ENCODE measurements at places on chromosomes 5 and 9.

- DNase-seq: no peak
These were observed 174.4 kb downstream of the HSPA4 start for GRCh38 chr5:133226186-133226585.

DNA sequence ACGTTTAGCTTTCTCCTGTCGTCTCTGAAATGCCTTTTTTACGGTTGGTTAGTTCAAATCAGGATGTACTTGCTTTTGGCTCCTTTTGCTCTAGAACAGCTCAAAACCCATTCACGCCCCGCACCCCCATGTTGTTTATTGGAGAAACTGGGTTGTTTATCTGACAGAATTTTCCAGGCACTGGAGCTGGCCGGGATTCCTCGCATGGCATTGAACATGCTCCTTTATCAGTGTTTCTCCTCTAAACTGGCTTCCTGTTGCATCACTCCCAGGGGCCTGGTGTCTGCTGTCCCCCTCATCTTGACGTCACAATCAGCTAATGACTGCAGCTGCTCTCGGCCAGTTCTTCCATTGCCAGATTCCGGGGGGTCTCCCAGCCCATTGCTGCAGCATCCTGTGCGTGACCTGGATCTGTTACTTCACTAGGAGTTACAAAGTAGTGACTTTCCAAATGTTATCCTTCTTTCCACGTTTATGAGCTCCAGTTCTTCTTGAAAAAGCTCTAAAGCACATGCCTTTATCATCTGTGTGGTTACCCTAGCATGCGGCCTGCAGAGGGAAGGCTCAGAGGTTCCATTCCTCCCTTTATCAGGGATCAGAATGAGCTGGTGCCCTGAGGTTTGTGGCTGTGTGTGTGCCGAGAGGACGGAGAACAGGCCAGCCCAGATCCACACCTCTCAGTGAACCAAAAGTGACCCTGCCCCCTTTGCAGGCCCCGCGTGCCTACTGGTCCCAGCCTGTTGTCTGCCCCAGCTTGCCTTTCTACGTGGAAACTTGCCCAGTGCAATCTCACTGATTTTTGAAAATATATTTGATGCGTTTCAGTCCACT is 27.5 kb downstream of the FAM163B start:
- DNase-seq: no peak

- no peak for DNase-seq
These were observed 77.9 kb upstream of the DAB2 start for GRCh38 chr5:39502704-39503103.

DNA sequence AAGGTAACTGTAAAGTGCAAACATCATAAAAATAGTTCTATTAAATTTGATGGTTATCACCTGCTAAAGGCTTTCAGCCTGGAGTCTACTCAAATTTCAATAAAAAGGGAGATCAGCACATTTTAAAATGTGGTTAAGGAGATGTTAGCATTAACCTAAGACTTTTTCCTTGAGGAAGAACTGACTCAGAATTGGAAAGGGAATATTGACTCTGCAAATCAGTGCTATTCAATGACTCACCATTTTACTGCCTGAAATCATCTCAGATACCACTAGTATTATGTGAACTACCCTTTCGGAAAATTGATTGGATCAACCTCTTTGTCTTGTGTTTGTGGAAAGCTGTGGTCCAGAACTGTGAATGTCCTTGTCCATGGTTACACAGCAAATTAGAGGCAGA is 113.3 kb downstream of the ADRB2 start:
- DNase-seq: no peak

DNA sequence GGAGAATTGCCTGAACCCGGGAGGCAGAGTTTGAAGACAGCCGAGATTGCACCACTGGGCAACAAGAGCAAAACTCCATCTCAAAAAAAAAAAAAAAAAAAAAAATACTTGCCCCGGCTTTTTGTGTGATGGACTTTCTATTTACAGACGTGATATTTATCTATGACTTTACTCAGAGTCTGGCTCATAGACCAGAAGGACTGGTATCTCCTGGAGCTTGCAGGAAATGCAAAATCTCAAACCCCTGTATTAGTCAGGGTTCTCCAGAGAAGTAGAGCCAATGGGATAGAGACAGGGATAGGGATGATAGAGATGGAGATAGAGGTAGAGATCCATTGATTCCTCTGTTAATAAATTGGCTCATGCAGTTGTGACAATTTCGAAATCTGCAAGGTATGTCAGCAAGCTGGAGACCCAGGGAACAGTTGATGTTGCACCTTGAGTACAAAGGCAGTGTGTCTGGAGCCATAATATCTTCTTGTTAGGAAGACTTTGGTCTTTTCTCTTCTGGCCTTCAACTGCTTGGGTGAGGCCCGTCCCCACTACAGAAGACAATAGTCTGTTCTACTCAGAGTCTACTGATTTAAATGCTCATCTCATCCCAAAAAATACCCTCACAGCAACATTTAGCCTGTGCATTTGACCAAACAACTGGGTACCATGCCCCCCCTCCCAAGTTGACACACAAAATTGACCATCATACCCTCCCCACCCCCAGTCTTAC is 195.4 kb upstream of the MSX2 start:
- no peak for DNase-seq

DNA sequence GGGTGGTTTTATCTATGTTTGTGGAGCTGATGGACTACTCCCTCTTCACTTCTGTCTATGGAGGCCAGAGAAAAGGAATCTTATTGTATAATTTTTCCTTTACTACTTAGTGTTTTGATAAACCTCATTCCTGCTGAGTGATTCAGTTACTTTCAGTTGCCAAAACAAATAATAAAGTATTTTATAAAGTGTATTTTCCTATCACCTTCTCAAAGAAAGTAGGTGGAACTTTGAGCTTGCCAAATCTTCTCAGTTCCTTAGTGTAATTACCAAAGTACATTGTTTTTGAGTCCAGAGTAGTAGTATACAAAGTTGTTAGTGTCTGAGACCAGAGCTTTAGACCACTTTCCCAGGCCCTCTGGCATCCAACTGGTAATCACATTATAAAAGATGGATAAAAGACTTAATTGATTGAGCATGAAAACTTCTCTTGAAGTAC is 13.5 kb downstream of the RABGAP1 start:
- DNase-seq: no peak

GRCh38 chr5:172806897-172807672 is 27.0 kb upstream of the ERGIC1 start:
- DNase-seq: peak; percentile 95

DNA sequence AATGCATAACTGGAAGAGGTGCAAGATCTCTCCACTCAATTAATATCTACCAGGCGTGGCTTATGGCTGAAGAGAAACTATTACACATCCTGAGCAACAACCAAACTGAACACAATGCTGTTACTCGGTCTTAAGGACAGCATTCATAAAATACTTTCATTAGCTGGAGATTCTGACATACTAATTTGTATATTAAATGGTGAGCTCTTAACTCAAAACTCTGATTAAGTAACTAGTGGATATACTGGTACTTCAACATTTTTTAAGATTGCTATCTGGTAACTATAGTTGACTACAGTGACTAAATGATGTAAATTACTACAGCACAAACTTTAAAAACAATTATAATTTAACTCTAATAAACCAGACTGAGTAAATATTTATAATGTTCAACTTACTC is 15.8 kb downstream of the ZDHHC21 start:
- DNase-seq: no peak

DNA sequence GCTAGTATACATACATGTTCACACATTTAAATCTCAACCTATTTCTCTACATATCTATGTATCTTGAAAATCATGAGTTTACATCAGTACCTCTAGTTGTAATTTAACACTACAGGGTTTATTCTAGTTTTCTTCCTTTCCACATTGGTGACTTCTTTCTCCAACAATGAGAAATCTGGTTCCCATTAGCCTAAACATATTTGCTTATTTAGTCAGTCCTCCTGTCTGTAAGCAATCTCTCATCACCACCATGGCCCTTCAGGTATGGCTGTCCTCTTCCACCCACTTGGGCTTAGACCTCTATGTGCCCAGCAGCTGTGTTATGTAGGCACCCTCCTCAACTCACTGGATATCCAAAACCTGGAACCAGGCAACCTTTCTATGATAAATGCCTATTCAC is 8.0 kb upstream of the SPATA31D1 start:
- no peak for DNase-seq

DNA sequence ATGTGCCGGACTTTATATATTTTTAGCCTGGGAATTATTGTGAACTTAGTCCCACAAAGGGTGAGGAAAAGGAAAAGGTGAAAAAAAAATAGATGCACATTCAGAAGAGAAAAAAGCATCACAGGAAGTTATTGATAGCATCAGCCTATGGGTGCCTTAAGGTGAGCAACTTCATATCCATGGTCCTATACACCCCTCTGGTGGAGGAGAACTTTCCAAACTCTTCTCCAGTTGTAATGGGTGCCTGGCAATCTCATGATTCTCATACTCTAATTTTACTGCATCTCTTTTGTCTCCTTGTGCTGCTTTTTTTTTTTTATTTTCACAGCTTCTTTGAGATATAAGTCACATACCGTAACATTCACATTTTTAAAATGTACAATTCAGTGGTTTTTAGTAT is 107.4 kb downstream of the JAKMIP2 start:
- no peak for DNase-seq

DNA sequence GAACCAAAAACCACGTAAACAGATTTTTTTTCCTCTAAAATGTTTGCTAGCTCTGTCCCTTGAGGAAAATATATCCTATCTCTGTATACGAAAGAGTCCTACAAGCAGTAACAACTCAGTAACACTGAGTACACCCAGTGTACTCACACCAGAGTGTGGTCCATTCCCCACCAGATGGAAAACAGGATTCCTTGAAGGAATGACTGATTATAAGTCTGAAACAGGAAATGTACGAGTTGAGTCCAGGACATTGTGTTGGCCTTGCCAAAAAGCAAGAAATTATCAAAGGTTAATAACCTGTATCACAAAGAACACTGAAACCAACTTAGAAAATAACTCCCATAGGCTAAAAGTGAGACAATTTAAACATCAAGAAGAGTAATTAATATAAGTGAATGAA is 20.4 kb downstream of the GOLPH3 start:
- DNase-seq: no peak

DNA sequence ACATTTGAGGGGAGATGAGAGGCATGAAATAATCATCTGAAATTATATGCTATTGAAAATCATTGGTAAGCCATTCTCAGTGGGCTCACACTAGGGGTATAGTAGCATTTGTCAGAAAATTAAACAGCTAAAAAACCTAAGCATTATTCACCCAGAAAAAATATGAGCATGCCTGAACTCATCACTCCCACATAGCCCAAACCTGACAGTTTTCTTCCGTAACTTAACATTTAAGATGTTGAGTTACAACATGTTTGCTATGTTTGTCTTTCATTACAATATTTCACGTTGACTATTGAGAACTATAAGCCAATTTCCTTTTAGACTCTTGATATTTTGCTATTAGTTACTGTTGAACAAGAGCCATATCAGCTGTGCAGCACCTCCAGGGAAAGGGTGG is 23.5 kb upstream of the GHR start:
- no peak for DNase-seq

DNA sequence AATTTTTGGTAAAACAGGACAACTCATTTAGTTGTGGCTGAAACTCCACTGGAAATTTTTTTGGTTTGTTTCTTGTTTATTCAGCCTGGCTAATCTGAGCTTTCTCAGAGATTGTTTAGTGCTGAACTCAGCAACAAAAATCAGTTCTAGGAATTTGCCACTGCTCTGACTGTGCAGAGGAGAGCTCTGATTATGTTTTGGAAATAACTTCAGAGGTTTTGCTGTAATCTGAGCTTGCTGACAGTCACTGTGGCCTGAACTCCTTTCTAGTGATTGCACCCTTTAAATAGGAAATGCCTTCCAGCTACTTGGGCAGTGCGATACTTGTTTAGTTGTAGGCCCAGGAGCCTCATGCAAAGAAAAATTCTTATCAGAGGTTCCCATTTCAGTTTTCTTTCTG is 60.2 kb downstream of the OSTF1 start:
- DNase-seq: no peak

DNA sequence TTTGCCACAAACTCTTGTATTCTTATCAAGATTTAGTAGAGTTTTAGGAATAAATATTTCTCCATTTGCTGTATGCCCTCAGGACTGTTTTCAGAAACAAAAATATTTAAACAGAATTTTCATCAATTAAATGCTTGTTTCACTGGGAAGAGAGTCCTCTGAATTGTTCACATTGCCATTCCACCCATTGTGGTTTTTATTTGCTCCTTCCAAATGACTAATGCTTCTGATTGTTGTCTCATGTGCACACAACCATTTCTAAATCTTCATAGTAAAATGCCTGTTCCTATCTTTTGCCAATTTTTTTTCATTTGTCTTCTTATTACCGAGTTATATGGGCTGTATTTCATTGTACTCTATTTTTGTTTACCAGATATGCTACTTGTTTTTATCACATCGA is 10.6 kb downstream of the MARCOL start:
- DNase-seq: no peak

DNA sequence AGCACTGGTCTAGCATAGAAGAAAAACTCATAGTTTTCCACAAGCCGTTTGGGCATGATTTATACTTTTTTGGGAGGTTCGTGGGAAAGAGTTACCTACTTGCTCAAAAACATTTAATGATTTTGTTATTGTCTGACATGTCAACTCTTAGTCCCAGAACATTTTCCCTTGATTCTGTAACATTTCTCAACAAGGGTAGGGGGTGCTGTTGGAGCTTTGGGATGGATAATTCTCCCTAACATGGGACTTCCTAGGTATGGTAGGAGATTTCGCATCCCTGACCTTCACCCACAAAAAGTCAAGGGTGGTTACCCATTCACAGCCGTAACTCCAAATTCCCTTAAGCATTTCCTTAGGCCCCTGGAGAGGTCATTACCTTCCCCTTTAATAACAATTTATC is 378.0 kb downstream of the YTHDC2 start:
- no peak for DNase-seq

- DNase-seq: no peak
These were observed 473.8 kb upstream of the PTPRD start for GRCh38 chr9:11086561-11086960.

DNA sequence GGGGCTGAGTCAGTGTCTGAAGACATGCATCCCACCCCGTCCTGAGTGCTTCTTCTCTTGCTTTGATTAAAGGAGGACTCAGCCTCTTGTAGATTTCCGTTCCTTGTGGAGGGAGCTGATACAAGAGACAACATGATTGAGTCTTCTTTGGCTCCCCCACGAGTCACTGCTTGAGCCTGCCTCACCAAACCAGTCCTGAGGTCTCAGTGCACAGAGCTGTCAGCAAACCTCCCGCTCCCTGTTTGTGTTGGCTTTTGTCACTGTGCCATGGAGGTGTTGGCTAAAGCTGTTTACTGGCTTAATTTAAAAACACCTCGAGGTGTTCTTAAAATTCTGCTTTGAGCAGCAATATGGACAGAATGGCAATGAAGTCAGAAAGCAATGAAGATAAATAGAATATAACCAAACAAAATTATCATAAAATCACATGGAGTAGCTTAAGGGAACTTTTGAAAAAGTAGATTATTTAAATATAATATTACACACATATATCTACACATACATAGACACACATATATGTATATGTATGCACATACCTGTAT is 234.1 kb upstream of the ANKRD55 start:
- DNase-seq: no peak

All from germinal center (tissue), 1 donor.